ENCODE measurements at places on chromosomes 12 and 14.

DNA sequence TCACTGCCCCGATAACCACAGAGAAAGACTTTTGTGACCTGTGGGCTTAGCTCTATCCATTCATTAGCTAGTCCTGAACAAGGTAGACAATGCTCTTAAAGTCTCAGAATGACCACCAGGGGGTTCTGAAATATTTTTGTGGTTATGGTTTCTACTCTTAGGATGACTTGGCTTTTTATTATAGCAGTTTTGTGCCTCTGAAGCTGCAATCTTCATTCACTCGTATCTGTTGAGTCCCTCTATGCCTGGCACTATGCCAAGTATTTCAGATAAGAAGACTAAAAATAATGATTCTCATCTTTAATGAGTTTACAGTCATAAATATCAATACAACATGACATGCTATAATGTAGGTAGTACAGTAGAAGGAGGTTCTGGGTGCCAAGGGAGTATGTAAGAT, 130.8 kb upstream of the TRHDE start:
- peak; percentile 0 for DNase-seq

- no peak for DNase-seq
These were observed 25.0 kb downstream of the DAD1 start for GRCh38 chr14:22563987-22564386.

- DNase-seq, result no peak
These were observed 971.7 kb downstream of the FLRT2 start for GRCh38 chr14:86501611-86502010.

- DNase-seq, result peak; percentile 38
These were observed 7.2 kb downstream of the DTD2 start for GRCh38 chr14:31449971-31450610.

DNA sequence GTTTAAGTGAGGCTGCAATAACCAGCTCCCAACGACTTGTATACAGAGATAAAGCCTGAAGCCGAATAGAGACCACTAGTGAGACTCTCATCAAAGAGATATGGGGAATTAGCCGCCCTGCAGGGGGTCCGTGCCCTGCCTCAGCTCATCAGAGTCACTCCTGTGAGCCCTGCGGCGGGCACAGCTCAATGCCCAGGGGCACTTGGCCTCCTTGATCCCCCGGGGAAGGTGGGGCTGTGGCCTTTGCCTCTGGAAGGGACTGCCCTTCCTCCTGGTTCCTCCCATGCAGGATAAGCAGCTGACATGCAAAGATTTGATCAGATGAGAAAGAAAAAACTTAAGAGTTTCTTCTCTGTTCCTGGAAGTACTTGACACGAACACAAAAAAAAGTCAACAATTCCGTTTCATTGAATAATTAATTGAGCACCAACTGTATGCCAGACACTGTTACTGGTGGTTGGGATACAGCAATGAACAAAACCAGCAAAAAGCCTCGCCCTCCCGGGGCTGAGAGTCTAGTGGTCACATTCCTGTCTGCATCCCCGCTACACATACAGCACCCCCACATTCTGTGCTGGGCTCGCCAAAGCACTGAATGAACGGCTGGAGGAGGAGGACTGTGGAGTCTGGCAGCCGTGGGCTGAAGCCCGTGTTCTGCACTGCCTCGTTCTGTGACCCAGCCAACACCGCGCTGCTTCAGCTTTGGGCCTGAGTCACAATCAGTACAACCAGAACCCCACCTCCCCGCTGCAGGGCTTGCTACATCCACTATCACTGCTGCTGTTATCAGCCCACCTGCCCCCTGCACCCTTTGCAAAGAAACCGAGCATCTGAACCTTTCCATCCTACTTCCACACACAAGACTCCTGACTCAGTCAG, 10.3 kb downstream of the TTC7B start:
- no peak for DNase-seq

- DNase-seq, result peak; percentile 5
These were observed 351.0 kb upstream of the FKBP4 start for GRCh38 chr12:2443776-2444175.

- DNase-seq, result peak; percentile 34
These were observed 41.6 kb upstream of the NTF3 start for GRCh38 chr12:5390174-5390799.

Measured in LHCN-M2 (cell line).